ENCODE measurements at places on chromosomes 7 and 10. TPM values are rescaled to one million over a fixed set of nuclear protein-coding genes. Genes with fewer than 3 reads are reported as not detected.
A peak's percentile ranks its signal among the peaks of the same experiment; 100 is the strongest.

GRCh38 chr10:2759233-2759632 is 308.1 kb upstream of the PFKP start:
- no peak for DNase-seq

DNA sequence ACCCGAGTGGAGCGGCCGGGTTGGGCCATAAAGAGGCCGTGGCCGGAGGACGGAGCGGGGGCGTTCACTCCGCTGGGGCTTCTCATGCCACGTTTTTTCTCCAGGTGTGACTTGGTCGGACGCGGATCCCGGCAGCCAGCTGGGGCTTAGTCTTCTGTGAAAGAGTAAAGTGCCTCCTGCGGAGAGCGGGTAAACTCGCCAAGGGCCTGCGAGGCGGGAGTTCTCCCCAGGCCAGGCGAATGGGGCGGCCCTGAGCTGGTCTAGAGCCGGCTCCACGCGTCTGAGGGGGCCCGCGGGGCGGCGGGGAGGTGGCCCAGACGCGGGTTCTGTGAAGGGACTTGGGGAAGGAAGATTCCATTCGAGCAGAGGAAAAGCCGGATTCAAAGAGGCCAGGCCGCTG is 86.3 kb upstream of the VIPR2 start:
- no peak for DNase-seq

DNA sequence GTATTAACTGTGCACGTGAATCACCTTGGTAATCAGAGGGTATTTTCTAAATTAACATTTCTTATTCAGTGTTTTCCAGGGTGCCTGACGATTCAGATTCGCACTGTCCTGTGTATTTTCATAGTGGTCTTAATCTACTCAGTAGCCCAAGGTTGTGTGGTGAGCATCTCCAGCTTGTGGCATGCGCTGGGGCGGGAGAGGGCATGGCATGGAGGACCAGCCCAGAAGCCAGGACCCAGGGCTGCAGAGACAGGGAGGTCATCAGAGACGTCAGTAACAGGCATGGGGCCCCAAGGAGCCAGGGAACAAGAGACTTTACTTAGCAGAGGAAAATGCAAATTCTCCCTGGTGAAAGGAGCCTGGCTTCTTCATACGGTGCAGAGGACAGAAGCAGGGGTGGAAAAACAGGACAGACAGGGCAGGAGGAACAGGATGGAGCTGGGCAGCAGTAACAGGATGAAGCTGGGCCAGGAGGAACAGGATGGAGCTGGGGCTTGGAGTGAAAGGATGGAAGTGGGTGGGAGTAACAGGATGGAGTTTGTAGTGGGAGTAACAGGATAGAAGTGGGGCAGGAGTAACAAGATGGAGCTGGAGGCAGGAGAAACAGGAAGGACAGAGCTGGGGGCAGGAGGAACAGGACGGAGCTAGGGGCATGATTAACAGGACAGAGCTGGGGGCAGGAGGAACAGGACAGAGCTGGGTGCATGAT is 110.9 kb downstream of the ADCY1 start:
- peak; percentile 23 for DNase-seq

GRCh38 chr10:97388152-97388551 is 13.0 kb downstream of the RRP12 start:
- no peak for DNase-seq

GRCh38 chr10:47024399-47025252 is 113.4 kb downstream of the PTPN20 start:
- DNase-seq, result peak; percentile 74

- DNase-seq, result no peak
These were observed 2.5 kb downstream of the ZEB1 start for GRCh38 chr10:31321396-31321941.

- DNase-seq, result no peak
These were observed 9.5 kb downstream of the SLC13A1 start for GRCh38 chr7:123190109-123190831.

GRCh38 chr7:116699722-116700120 is 27.7 kb downstream of the MET start:
- DNase-seq, result no peak

DNA sequence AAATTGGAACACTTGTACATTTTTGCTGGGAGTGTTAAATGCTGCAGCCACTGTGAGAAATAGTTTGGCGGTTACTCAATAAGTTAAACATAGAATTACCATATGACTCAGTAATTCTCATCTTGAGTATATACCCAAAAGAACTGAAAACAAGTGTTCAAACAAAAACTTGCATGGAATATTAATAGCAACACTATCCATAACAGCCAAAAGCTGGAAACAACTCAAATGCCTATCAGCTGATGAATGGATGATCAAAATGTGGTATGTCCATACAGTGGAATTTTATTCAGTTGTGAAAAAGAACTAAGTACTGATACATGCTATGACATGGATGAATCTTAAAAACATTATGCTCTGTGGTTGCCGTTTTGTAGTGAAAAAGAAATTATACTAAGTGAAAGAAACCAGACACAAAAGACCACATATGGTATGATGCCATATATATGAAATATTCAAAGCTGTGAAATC is 63.0 kb upstream of the SP4 start:
- DNase-seq, result no peak

DNA sequence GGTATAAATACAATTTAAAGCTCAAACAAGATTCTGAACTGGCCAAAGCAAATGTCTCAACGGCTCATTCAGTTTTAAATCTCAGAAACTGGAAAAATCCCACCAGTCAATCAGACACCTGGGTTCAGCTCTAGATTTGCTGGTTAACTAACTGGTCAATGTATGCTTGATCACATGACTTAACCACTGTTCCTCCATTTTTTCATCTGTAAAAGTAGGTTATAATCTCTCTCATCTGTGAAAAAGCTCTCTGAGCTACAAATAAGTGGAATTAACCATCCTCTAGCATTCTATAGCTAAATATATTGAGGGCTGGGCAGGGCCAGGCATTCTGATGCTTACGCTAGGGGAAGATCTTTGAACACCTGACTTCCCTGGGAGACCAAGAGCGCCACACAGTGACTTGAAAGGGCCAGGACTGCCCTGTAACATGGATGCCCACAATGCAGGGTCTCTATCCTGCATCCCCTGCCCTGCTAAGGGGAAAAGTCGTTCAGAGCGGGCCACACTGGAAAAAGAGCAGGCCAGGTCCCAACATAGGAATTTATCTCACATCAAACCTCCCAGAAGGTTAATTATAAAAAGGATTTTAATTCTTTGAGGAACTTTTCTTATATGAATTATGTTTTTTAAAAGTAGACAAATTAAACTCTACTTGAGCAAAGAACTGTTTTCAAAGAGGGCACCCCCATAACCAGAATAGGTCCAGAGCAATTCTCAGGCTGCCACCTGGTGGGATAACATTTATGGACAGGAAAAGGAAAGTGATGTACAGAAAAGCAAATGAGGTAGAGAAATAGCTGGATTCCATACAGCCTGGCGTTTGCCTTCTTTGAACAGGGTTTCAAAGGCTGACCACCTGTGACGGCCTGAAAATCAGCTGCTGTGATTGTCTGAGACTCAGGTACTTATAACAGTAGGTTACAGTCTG is 1.8 kb downstream of the RP9 start:
- peak; percentile 67 for DNase-seq

- DNase-seq, result no peak
These were observed 98.4 kb upstream of the FZD1 start for GRCh38 chr7:91165846-91166230.

DNA sequence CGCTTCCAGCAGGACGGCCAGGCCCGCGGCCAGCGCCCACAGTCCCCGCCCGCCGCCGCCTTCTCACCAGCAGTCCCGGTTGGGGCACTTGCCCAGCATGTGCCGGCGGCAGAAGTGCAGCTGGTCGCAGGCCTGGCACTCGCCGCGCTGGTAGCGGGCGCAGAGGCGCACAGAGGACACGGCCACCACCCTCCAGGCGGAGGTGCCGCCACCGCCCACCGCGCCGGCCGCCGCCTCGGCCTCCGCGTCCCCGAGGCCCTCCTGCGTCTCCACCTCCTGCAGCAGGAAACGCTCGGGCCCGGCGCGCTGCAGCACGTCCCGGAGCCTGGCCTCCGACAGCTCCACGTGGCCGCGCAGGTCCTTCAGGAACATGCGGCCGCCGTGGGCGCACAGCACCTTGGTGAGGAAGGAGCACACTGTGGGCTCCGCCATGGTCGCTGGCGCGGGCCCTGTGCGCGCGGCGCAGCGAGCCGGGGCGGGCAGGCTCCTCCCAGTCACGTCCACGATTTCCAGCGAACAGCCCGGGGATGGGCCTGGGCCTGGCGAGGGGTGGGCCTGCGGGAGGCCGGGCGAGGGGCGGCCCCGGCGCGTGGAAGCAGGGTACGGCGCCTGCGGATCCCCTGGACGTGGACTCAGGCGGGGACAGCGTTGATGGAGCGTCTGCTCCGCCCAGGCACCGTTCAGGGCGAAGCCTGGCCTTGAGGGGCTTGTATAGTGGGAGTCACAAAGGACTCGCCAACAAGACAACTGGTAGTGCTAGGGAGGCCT is at the start of gene ZC3HAV1L:
Gene ZC3HAV1L (minus strand): TSS at position 457 of the 768 bp plus-strand sequence. CDS start 25 bp downstream, at position 432.
- peak; percentile 66 for DNase-seq

- no peak for DNase-seq
These were observed 39.1 kb upstream of the PARD3 start for GRCh38 chr10:34854147-34854601.

GRCh38 chr7:71563276-71563675 is 431.3 kb downstream of the GALNT17 start:
- no peak for DNase-seq

GRCh38 chr10:112213098-112213823 is 29.7 kb upstream of the GPAM start:
- no peak for DNase-seq

DNA sequence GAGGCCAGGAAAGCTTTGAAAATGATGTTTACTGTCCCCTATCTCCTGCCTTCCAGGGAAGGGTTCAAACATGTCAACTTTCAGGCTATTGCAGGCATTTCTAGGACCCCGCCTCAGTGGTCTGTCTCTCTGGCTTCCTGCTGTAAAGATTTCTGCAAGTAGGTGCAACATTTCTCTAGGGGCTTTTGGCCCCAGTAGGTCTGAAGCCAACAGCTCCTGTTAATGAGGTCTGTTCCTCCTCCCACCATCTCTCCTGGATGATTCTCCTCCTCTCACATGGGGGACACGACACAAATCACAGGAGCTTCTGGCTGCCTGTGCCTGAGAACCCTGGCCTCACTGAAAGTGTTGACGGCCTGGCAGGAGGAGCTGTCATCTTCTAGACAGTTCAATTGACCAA is 194.3 kb downstream of the CYP26A1 start:
- DNase-seq, result no peak

- no peak for DNase-seq
These were observed 293.5 kb upstream of the IMMP2L start for GRCh38 chr7:111855842-111856227.

- no peak for DNase-seq
These were observed 299.7 kb upstream of the SEMA3C start for GRCh38 chr7:81218480-81219106.

GRCh38 chr7:104011829-104012228 is 22.4 kb upstream of the RELN start:
- no peak for DNase-seq

DNA sequence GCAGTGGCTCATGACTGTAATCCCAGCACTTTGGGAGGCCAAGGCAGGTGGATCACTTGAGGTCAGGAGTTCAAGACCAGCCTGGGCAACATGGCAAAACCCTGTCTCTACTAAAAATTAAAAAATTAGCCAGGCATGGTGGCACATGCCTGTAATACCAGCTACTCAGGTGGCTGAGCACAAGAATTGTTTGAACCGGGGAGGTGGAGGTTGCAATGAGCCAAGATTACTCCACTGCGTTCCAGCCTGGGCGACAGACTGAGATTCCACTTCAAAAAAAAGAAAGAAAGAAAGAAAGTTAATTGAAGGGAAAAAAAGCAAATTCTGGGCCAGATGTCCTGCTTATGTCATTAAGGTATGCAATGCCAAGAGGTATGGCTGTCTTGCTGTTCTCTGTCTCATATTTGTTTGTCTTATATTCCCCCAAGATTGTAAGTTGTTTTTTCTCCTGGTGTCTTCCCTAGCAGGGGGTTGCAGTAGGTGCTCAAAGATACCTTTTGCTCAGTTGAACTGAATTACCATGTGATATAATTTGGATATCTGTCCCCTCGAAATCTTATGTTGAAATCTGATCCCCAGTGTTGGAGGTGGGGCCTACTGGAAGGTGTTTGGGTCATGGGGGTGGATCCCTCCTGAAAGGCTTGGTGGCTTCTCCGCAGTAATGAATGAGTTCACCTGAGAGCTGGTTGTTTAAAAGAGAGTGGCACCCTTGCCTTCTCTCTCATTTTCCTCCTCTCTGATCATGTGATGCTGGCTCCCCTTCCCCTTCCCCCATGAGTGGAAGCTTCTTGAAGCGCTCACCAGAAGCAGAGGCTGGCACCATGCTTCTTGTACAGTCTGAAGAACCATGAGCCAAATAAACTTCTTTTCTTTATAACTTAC is 60.9 kb downstream of the MYOF start:
- no peak for DNase-seq

- DNase-seq, result no peak
These were observed 87.8 kb upstream of the KLF6 start for GRCh38 chr10:3872712-3873329.

GRCh38 chr7:156459067-156459466 is 181.5 kb upstream of the RNF32 start:
- no peak for DNase-seq

- no peak for DNase-seq
These were observed 5.7 kb upstream of the GOT1 start for GRCh38 chr10:99435986-99436638.

DNA sequence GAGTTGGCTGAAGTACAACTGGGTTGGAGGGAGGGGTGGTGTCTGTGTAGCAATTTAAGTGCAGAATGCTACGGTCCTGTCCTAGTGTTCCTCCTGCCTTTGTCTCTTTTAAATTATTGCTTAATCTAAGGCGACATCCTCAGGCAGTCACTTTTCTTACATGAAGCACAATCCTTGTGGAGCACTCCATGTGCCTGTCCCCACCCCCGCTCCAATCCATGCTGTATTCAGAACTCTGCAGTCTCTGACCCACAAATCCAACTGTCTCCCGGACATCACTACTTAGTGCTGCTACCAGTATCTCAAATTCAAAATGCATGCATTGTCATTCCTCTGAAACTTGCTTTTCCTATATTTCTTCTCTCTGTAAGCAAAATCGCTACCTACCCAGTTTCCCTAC is 91.4 kb upstream of the FAM133B start:
- DNase-seq, result no peak

DNA sequence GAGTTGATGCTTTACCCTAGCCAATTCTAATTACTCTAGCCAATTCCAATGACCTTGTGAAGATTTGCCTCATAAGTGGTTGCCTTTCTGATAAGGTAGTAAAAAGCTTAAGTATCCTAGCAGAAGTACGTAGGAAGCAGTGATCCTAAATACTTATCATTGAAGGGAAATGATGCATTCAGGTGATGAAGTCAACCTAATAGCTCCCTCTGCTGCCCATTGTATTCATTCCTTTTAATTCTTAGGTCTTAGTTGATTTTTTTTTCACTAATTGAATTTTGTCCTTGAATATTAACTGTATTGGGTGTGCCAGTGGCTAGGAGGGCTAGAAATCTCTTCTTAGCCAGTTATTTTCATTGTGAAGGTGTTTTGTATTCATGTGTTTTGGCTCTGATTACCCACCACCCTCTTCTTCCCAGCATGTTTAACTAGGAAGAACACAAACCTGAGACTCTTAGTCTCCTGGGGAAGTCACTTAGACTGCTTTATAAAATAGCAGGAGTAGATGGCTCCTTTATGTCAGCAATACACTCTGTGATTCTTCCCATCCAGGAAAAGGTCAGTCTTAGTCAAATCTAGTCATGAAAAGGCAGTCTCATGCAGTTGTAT is 46.3 kb downstream of the PLEKHA8 start:
- DNase-seq, result no peak

The APBB1IP gene
- total RNA-seq, result 73.2 TPM

The VPS26A gene
- 53.6 TPM for total RNA-seq

The SORCS1 gene
- total RNA-seq, result not detected

The AGAP4 gene
- 22.0 TPM for total RNA-seq

The KIAA1217 gene
- 0.12 TPM for total RNA-seq

The IL2RA gene
- 302 TPM for total RNA-seq

The TAF5 gene
- 16.8 TPM for total RNA-seq

The TRAPPC14 gene
- total RNA-seq, result 43.5 TPM

The OR2A1 gene
- not detected for total RNA-seq

The TEX47 gene
- total RNA-seq, result not detected

Data from activated CD8-positive, alpha-beta memory T cell treated with anti-CD3 and anti-CD28 coated beads, Interleukin-2, amount 10 ng/mL, durations not matched to agents 7 days and 5 days (primary cell).